Stimulated activated naive CD4-positive, alpha-beta T cell treated with Interleukin-2 at 50 U/mL for 16 hours (primary cell): ENCODE measurements at places on chromosomes 1 and 21.

DNA sequence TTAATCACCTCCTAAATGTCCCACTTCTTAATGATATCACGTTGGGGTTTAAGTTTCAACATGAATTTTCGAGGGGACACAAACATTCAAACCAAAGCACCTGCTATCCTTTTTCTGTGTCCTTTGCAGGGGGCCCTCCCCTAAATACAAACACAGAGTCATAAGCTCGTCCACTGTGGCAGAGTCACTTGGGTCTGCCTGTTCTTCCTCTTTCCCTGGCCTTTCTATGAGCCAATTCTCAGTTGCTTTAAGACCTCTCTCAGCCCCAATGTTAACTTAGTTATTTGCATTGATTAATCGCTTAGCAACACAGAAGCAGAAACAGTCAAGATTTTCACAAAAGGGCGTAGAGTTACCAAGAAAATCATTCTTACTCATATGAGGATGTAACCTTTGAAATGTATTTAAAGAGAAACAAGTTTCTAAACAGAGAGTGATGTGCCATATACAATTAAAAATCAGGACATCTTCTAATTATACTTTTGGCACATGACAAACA is 14.9 kb downstream of the APCS start:
- DNase-seq = no peak

DNA sequence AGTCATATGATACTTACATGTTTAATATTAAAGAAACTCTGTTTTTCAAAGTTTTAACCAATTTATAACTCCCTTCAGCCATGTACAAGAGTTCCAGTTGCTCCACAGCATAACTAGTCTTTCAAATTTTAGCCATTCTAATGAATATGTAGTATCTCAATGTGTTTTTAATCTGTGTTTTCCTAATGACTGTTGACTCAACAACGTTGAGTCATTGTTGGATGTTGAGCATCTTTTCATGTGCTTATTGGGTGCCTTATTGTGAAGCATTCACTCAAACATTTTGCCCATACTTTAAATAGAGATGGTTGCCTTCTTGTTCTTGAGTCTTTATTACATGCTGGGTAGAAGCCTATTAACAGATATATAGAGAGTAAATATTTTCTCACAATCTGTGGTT is 240.2 kb upstream of the LYPLAL1 start:
- no peak for DNase-seq

GRCh38 chr1:6624710-6625583 is at the start of gene THAP3:
TSS of gene THAP3 (plus strand) at chr1:6624868. CDS start at chr1:6625219, 351 bp downstream.
- peak; percentile 84 for DNase-seq

DNA sequence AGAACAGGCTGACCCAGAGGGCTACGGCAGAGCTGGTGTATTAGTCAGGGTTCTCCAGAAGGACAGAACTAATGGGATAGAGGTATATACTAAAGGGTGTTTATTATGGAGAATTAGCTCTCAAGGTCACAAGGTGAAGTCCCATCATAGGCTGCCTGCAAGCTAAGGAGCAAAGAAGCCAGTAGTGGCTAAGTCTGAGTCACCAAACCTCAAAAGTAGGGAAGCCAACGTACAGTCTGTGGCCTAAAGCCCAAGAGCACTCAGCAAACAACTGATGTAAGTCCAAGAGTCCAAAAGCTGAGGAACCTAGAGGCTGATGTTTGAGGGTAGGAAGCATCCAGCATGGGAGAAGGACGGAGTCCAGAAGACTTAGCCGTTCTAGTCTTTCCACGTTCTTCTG is 179.2 kb downstream of the BACH1 start:
- no peak for DNase-seq

DNA sequence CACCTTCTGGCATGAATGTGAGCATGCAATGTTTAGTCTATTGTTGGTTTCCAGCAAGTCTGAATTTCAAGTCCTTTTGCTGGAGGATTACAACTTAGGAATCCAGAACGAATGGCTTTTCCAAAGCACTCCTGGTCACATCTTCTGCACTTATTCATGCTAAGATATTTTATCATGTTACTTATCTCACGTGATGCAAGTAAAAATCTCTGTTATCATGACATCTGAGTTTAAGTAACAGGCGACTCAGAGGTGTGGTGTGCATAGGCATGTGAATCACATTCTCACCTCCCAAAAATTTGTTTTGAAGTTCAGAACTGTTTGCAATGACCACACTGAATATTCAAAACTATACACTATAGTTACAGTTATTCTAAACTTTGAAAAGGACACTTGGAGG is 204.8 kb upstream of the FGGY start:
- DNase-seq = no peak

DNA sequence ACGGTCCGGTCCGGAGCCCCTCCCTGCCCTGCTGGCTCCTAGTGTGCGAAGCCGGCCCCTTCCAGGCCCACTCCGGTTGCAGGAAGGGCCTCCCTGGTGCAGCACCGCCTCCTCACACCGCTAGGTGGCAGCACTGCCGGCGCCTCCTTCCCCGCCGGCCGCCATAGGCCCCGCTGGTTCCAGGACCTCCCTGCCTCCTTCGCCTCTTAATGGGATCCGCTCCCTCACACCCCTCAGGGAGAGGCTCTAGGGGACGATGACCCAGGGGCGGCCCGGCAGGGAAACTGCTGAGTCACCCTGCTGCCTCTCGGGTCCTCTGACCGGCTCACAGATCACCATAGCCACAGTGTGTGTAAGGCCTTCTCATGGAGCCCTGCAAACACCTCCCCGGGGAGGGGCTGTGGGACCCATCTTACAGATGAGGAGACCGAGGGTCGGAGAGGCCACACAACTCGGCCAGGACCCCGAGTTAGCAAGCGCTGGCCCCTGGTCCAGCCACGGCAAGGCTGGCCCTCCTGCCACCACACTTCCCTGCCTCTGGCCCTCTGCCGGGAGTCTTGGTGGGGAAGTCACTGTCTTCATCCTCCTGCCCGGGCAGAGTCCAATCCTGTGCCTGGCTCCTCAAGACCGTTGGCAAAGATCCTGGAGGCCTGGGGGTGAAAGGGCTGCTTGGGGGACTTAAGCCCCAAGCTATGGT is 1.6 kb upstream of the AJAP1 start:
- peak; percentile 26 for DNase-seq

GRCh38 chr1:38000529-38001455 is 4.5 kb downstream of the FHL3 start:
- no peak for DNase-seq
